Peyer's patch (tissue), 4 donors: ENCODE measurements at places on chromosomes 2 and 18. TPM values are rescaled to one million over a fixed set of nuclear protein-coding genes. Genes with fewer than 3 reads are reported as not detected.

Gene RSAD2
- 1.2 TPM for total RNA-seq

Gene ID2
- 167 TPM for total RNA-seq

Gene DHX57
- total RNA-seq, result 5.3 TPM

Gene CACNB4
- 4.6 TPM for total RNA-seq

Gene WNT10A
- total RNA-seq, result not detected
